ENCODE measurements at places on chromosomes 5 and 9. TPM values are rescaled to one million over a fixed set of nuclear protein-coding genes. Genes with fewer than 3 reads are reported as not detected.
A peak's percentile ranks its signal among the peaks of the same experiment; 100 is the strongest.

The SLC9A3 gene
- total RNA-seq = 2.9 TPM

The SPINK13 gene
- not detected for total RNA-seq

DNA sequence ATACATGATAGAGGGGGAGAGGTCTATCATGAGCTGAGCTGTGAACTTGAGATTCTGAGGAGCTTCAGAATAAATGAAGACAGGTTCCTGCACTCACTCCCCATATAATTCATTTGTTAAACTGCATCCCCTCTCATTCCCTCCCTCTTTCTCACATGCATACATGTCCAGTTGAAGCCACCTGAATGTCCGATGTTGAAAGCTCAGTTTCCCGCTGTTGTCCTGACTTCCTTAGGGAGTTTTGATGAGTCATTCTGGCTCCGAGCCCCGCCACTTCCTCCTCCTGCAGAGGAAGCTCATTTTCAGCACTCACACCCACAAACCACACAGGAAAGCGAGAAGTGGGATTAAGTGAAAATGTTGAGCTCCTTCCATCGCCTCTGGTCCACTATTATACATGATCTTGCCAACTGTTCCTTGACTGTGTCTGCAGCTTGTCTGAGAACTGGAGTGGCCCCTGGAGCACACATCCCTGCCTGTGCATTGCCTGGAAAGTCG, 121.2 kb downstream of the CEMIP2 start:
- peak; percentile 94 for DNase-seq

DNA sequence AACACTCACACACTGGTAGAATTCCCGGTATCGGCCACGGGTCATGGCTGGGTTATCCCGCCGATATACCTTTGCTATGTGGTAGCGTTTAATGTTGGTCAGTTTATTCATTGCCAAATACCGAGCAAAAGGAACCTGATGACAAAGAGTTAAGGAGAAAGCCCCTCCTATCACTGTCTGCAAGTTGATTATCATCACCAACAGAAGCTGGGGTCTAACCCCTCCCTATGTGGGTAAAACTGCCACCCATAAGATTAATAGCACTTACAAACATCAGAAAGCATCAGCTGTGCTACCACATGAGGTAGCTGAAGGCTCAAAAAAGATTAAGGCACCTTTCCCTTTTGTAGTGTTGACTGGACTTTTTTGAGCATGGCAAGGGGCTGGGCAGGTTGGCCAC, 5.6 kb upstream of the DND1 start:
- DNase-seq = no peak

DNA sequence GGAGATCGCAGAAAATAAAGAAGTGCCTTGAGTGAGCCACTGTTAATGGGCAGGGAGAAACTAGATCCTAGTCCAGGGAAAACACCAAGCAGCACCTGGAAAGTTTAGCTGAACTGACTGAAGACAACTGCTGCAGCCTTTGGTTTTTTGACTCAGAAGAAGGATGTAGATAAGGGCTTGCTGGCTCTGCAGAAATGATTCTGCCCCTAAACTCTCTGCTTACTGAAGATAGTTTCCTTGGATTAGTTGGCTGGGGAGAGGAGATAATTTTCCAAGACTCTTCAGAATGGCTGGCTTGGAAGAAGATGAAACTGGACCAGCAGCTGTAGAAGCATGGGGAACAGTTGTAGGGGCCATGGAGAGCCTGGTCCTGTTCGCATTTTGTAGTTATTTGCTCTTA, 471.8 kb downstream of the KDM4C start:
- no peak for DNase-seq

DNA sequence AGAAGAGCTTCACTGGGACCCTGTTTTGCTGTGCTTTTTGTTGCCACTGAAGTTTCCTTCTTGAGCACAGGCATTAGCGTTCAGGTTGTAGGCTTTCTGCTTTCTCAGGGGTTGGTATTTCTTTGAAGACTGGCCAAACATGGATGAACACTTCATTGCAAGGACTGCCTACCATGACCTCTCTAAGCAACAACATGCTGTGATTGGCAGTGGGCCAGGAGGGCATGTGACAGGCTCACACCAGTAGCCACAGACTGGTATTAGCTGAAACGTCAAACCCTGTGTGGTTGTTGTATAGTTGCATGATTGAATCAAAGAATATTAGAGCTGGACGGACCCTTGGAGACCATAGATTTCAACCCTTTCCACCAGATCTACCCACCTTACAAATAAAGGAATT, 20.0 kb upstream of the MLANA start:
- no peak for DNase-seq

Data from M059J (cell line).